ENCODE measurements at places on chromosomes 11 and 22. TPM values are rescaled to one million over a fixed set of nuclear protein-coding genes. Genes with fewer than 3 reads are reported as not detected.

SYT8 gene
- total RNA-seq: 0.07 TPM

FIBIN gene
- 28.8 TPM for total RNA-seq

ACR gene
- total RNA-seq: not detected

MS4A3 gene
- total RNA-seq: not detected

CCDC73 gene
- not detected for total RNA-seq

LARGE2 gene
- not detected for total RNA-seq

ADAMTS8 gene
- 0.07 TPM for total RNA-seq

OR51I1 gene
- total RNA-seq: not detected

TBX1 gene
- not detected for total RNA-seq

ACRV1 gene
- total RNA-seq: not detected

AQP11 gene
- total RNA-seq: 3.0 TPM
